ENCODE measurements at places on chromosomes 16 and 17.

GRCh38 chr17:80616705-80617104 lies 72.1 kb downstream of the RPTOR start:
- no peak for DNase-seq

- no peak for DNase-seq
Measured at GRCh38 chr17:46126840-46127239, 66.4 kb downstream of the KANSL1 start.

DNA sequence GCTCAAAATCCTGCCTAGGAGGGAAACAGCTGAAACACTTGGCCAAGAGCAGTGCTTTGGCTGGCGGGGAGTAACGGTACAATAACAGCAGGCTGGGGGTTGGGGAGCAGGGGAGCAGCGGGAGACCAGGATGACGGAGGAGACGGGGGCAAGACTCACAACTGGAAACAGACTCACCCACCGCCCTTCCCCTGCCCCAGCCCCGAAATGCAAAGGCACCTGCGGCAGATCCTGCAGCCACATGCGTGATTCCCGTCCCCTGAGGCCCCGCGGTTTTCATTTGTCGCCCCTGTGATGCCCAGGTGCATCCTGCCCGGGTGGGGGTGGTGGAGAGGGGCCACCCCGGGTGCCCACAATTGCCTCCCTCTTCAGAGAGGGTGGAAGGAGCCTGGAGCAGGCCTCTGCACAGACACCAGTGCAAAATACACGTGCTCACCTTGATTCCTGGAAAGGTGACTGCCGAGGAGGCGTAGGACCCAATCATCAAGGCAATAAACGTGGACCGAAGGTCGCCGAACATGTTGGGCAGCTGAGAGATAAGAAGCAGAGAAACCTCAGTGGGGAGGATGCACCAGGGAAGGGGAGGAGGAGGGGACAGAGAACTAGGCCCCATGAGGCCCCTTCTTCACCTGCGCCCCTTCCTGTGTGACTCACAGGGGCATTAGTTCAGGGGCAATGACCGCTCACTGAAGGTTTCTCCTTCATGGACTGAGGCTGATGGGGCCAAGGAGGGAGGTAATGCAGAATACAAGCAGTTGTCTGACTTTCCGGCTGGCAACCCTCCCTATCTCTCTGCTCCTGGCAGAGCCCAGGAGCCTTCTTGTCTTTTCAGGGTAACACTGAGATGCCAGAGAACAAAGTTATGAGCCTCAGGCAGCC lies 30.4 kb upstream of the PITPNA start:
- DNase-seq, result no peak

GRCh38 chr16:22786691-22787090 lies 27.3 kb upstream of the HS3ST2 start:
- no peak for DNase-seq

DNA sequence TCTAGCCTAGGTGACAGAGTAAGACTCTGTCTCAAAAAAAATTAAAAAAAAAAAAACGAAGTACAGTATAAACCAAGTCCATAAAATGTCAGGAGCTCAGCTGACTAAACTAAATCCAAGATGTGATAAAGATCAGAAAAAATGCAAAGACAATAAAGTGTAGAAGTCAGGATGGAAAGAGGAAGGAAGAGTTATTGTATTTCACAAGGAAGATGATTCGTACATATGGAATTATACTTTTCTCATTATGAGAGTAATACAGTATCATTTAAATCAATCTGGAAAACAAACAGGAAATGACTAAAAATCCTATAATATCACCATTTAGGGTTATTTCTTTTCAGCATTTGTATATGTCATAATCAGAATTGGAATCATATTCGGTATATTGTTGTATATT lies 11.4 kb upstream of the APOH start:
- no peak for DNase-seq

DNA sequence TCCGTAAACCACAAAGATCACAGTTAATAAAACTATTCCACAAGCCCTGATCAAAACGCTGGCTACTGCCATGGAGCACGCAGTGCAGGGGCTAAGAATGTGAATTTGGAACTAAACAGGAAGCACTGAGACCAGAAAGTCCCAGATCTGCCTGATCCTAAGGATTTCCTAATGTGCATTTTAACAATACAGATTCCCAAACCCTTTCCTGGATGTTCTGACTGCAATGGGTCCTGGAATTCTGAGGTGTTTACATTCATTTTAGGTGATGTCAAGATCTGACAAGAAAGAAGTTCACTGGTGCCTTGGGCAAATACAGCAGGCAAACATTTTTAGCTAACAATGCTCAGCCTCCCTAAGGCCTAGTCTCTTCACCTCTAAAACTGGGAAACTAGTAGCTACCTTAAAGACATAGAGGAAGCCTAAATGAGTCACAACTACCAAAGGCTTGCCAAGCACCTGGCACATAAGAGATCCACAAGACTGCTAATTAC lies 10.3 kb downstream of the NSMCE1 start:
- DNase-seq, result no peak

GRCh38 chr16:8832717-8833105 lies 35.1 kb downstream of the PMM2 start:
- DNase-seq, result no peak

GRCh38 chr16:17526956-17527937 lies 56.5 kb upstream of the XYLT1 start:
- DNase-seq, result no peak

DNA sequence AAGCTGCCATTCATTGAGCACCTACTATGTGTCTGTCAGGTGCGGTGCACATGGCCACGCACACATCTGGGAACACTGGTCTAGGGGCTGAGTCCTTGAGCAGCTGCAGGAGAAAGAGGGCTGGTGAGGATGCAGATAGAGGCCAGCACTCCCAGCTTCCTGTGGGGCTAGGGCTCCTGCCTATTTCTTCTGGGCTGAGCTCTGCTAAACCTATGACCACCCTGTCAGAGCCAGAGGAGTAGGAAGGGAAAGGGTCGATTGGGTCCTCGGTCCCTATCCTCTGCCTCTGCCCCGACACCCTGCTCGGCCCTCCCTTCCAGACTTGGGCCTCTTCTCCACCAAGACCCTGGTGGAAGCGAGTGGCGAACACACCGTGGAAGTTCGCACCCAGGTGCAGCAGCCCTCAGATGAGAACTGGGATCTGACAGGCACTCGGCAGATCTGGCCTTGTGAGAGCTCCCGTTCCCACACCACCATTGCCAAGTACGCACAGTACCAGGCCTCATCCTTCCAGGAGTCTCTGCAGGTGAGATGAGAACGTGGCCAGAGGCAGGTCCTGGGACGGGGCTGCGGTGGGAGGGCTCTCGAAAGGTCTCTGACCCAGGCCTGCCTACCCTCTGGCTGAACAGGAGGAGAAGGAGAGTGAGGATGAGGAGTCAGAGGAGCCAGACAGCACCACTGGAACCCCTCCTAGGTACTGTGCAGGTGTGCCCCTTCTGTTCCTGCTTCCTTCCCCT lies 4.0 kb upstream of the TMEM88 start:
- DNase-seq, result no peak

GRCh38 chr17:57735707-57736106 lies 9.4 kb downstream of the CCDC182 start:
- no peak for DNase-seq

GRCh38 chr17:1865252-1866037 lies 35.6 kb downstream of the RPA1 start:
- DNase-seq, result peak; percentile 79

DNA sequence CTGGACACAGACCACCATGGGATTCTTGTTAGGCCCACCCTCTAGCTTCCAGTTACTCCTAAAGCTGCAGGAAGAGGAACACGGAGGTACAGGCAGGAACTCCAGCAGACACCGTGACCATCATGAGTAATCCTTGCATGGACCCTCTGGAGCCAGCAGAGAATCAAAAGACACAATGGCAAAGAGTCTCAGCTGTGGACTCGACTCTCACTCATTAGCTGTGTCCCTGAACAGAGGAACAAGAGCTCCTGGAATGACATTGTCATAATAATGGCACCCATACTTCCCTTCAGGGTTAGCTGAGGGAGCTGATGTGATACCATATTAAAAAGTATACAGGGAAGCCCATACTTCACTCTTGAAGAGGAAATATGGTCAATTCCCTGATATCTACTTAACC lies 176.3 kb upstream of the ASIC2 start:
- no peak for DNase-seq

DNA sequence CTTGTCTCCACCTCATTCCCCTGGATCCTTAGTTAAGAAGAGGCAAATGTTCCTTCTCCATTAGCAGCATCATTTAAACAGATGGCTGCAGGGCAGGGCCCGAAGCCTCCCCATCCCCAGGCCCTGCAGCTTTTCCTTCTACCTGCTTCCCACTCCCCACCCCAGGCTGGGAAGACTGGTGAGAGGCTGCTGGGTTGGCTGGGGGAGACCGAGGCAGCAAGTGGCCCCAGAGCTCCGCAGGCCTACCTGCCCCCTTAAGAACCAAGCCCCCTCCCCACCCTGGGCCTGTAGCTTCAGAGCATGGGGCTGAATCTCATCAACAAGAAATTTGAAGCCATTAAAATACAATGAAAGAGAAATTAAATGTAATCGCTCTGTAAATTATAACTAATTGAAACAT lies 22.1 kb upstream of the RPL38 start:
- no peak for DNase-seq

- DNase-seq, result no peak
Measured at GRCh38 chr17:9811086-9811485, 10.8 kb downstream of the GSG1L2 start.

DNA sequence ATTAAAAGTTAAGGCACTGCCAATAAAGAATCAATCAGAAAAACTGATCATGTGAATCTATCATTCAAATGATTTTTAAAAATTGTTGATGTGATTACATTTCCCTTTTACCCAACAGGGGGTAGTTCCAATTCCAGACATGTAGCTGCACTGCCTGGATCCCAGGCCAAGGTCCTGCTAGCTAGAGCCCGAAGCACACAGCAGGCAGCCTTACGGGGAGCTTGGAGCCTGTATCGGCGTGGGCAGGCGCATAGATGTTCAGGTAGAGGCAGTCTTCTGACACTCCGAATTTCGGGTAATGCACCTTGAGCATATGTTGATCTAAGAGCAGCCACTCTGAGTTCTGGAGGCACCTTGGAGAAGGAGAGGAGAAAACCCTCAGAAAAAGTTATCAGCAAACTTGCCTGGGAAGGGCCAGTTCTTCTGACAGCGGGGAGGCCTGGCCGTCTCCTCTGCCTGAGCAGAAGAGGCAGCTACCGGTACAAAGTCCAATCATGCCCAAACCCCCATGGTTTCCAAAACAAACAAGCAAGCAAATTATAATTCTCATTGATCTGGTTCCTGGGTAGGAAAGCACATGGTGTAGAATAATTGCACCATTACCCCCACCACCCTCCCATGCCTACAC lies 3.6 kb downstream of the CES5A start:
- DNase-seq, result no peak

DNA sequence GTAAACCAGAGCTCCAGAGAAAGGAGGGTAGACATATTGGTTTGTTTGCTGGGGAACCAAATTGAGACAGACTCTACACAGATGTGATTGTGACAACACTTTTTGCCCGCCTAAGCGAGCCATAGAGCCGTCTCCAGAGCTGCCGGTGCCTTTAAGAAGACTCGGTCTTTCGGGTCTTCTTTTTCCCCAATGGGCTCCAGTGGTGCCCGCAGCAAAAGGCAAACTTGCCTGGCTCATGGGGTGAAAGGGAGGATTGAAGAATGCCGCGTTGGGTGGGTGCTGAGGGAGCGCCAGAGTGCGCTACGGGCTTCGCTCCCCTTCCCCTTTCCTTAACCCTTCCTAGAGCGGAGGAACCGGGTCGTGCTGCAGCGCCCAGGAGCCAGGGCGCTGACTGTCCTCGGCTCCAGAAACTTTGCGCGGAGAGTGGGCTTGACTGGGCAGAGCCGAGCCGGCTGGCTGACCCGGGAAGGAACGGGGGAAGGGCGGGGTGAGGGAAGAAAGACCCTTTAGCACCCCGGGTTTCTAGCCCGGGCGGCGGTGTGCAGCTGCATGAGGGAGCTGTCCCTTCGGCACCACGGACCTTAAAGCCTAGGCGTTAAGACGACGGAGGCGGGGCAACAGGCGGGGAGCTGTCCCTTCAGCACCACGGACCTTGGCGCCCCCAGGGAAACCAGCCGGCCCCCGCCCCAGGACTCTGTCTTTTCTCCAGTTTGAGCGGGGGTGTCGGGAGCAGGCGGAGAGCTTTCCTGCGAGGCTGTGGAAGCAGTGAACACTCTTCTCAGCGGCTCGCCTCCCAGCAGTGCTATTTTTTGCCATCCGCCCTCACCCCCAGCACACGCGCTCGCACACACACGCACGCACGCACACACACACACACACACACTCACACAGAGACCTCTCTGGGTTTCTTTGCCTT lies at the start of gene CACNG3:
CACNG3 (plus strand) TSS at position 880 of the 916 bp plus-strand sequence. CDS start 420 bp downstream, outside the sequence.
- peak; percentile 6 for DNase-seq

- peak; percentile 16 for DNase-seq
Measured at GRCh38 chr16:83899272-83899897, 470 bp downstream of the MLYCD start.

- DNase-seq, result peak; percentile 61
Measured at GRCh38 chr17:7523033-7523432, 25.8 kb upstream of the TNFSF12 start.

- no peak for DNase-seq
Measured at GRCh38 chr16:19771796-19772195, 53.7 kb downstream of the IQCK start.

GRCh38 chr16:67464565-67464964 lies 16.4 kb downstream of the ATP6V0D1 start:
- no peak for DNase-seq

GRCh38 chr16:82639263-82639662 lies 12.5 kb downstream of the CDH13 start:
- no peak for DNase-seq

- no peak for DNase-seq
Measured at GRCh38 chr16:14310519-14310991, 239.4 kb downstream of the MRTFB start.

GRCh38 chr16:21990381-21990944 lies 10.5 kb downstream of the PDZD9 start:
- DNase-seq, result no peak

DNA sequence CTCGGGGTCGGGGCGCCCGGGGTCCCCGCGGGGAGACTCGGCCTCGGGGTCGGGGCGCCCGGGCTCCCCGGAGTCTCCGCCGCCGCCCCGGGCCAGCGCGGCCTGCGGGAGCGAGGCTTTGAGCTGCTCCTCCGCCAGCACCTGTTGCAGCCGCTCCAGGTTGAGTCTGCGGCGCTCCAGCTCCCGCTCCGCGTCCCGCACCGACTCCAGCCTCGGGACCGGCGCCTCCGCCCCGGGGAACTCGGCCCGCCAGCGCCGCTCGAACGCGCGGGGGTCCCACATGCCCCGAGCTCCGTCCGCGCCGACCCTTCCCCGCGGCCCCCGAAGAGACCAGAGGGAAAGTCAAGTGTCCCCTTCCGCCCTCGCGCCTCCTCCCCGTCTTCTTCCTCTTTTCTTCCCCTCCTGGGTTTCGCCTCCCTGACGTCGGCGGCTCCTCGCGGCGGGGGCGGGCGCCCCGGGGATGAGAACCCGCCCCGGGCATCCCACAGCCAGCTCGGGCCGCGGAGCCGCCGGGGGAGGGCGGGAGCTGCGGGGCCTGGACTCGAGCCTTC lies 40.8 kb upstream of the BHLHA9 start:
- DNase-seq, result peak; percentile 38

- DNase-seq, result no peak
Measured at GRCh38 chr17:82310877-82311276, 6.5 kb downstream of the CD7 start.

DNA sequence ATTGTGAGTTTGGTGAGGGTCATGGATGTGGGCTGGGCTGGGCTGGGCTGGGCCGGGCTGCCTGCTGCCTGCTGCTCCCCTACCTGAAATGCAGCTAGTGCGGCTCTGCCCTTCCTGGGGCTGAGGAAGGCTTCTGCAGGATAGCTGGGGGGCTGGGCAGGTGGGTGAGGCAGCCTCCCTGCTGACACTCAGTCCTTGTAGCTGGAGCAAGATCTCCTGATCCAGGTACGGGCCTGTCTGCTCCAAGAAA lies 4.7 kb downstream of the RPL13 start:
- no peak for DNase-seq
